ENCODE measurements at places on chromosomes 1 and 21.

DNA sequence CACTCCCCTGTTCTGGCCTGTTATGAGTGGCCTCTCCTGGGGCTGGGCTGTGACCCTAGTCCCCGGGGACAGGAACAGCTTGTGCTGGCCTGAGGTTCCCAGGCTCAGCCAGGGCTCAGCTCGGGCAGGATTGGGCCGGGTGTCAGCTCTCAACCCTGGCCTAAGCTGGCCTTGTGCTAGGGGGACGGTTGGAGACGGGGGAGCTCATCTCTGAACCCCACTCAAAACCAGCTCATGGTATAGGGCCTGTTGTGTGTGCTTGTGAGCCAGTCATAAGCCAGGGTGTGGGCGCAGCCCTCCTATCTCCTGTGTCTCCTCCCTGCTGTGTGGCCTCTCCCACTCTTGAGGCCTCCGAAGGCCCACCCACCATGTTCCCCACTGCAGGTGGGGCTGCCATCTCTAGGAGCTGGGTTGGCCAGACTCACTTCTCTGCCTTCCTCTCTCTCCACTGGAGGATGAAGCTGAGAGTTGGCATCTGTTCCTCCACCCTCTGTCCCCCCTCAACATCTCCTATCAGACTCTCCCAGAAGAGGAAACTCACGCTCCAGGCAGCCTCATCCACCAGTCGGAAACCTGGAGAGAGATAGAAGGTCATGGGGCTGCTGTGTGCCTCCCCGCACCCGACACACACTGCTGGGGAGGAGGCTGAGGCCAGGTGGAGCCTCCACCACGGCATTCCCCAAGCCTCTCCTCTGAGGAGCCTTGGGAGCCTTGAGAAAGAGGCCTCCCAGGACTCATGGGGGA is 1.4 kb downstream of the PEAR1 start:
- no peak for DNase-seq

- DNase-seq: no peak
Measured at GRCh38 chr1:81053826-81054225, 746.9 kb upstream of the ADGRL2 start.

GRCh38 chr1:12078938-12079861 is 16.1 kb downstream of the TNFRSF8 start:
- DNase-seq: no peak

DNA sequence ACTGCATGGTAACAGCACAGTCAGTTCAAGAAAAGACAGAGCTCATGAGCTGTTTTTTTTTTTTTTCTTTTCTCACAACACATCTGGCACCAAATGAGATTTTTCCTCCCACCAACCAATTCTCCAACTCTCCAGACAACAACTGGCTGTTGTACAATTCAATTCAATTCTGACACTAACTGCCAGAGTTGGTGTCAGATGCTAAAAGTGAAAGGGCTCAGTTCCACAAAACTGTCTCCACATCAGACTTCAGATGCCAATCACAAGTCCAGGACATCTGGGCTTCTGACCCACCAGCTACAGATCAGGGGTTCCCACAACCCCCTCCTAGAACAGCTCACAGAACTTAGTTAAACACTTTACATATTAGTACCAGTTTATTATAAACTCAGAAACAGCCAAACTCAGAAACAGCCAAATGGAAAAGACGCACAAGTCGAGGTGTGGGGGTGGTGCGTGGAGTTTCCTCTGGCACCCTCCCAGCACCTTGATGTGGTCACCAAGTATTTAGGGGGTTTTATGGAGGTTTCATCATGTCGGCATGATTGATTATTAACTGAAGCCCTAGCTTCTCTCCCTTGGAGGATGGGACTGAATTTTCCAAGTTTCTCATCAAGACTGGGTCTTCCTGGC is 39.2 kb upstream of the LRRC8D start:
- DNase-seq: peak; percentile 31

DNA sequence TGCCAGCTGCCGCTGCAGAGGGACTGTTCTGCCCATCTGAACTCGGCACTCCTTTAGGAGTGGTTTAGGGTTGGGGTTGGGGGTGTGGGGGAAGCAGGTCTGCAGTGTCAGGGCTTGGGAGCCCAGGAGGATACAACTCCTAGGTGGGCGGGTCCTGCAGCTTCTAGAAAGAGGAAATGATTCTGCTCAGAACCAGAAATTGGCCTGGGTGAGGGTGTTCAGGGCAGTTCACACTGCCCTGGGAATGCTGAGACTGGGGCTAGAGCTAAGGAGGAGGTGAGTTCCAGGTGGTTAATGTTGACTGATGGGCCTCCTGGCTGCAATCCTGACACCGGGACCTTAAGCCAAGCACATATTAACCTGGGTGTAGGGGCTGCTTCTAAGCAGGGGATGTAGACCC is 4.8 kb upstream of the SLC26A9 start:
- DNase-seq: no peak

DNA sequence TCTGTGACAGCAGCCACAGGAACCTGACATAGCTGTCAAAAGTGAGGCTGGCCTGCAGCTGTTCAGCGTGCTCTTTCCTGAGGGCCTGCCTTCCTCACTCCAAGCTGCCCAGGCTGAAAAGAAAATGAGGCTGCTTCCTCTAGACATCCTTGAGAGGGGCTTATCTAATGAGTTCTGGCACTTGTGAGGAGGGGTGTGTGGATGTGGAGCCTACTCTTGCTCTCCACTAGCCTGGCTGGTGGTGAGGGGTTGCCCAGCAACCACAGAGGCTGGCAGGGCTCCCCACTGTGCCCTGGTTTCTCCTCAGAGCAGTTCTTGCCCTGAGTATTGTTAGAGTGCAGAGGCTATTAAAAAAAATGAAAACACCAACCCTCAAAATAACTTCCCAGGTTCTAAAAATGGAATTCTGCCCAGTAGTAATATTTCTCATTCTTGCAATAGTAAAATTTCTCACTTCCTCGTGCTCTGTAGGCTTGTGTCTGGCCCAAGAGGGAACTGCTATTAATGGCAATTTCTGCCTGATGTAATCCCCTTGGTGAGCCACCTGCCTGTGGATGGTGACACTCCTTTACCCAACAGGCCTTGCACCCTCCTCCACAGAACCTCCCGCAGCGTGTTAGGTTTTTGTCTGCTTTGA is 52.6 kb upstream of the EPS8L3 start:
- DNase-seq: no peak

GRCh38 chr1:24986372-24986965 is 56.4 kb upstream of the RUNX3 start:
- DNase-seq: no peak

GRCh38 chr1:101147381-101147780 is 89.4 kb upstream of the S1PR1 start:
- no peak for DNase-seq

DNA sequence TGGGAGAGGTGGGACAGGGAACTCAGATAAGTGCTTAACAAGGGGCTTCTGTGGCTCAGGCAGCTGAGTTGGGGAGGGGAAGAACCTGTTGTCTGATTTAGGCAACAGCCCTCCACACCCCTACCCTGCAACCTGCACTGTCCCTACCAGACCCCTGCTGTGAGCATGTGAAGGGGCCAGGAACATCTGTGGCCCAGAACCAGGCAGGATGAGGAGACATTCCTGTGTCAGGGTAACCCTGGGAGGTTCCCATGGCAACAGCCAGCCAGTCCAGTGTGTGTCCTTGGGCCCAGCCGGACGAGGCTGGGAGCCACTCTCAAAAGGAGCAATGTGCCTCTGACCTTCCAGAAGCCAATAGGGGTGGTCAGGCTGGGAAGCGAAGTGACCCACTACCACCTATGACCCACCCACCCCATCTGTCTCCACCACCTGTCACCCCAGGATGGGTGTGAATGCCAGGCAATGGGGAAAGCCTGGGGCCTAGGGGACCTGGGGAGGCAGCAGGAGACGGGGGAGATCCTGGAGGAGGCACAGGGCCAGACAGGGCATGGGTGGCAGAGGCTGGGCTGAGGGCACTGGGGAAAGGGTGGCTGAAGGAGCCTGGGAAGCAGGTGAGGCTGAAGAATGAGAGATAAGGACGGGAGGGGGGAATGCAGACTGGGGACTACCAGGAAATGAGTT is 5.0 kb upstream of the PMVK start:
- DNase-seq: no peak

DNA sequence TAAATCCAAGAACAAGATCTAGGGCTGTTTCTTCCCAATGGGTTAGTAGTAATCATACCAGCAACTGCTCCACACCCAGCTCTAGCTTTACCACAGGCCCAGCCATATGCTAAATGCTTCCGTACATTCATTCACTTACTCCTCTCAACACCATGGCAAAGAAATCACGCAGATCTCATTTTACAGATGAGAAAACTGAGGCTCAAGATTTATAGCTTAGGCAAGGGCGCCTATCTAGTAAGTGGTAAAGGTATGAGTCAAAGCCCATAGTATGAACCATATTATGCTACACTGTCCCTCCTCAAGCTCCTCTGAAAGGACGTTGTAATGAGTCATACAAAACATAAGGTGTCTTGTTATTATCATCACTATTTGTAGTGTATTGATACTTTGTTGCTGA is 82.2 kb downstream of the NIBAN1 start:
- DNase-seq: no peak

DNA sequence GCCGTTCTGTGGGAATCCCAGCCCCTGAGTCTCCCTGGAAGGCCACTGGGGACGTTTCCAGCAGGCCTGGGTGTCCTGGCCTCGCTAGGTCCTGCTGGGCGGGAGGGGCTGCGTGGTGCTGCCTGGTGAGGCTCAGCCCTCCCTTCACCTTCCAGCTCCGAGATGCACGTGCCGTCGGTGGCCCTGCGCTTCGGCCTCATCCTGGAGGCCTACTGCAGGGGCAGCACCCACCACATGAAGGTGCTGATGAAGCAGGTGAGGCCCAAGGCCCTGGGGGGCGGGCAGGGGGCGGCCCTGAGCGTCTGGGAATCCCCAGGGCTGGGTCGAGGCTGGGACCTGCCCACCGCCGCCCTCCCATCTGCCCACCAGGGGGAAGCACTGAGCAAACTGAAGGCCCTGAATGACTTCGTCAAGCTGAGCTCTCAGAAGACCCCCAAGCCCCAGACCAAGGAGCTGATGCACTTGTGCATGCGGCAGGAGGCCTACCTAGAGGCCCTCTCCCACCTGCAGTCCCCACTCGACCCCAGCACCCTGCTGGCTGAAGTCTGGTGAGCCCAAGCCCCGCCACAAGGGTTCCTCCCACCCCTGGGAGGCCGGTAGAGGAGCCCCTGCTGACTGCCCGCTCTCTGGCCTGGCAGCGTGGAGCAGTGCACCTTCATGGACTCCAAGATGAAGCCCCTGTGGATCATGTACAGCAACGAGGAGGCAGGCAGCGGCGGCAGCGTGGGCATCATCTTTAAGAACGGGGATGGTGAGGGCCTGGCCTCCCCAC is 70.3 kb downstream of the PIK3CD start:
- peak; percentile 49 for DNase-seq

DNA sequence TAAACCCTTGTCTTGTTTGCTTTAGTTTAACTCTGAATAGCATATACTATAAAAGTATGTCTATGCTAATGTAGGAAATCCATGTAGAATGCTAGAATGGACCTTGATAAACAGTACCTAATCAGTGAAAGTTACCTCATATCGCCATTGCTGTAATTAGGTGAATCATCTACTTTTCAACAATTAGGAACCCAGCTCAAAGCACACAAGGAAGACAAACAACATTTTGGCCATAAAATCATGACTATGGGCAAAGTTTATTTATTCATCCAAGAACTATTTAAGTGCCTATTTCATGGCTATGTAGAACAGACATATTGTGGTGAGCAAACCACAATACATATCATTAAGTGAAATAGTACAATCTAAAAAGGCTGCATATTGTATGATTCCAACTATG is 1043.2 kb downstream of the BRINP3 start:
- DNase-seq: no peak

DNA sequence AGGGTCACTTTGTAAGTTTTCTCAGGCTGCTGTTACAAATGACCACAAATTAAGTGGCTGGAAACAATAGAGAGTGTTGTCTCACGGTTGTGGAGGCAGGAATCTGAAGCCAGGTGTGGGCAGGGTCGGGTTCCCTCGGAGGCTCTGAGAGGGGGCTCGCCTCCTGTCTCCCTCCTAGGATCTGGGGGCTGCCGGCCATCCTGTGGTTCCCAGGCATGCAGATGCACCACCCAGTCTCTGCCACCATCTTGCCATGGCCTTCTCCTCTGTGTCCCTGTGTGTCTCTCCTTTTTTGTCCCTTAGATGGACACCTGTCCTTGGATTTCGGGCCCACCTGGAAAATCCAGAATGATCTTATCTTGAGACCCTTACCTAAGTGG is 4.8 kb downstream of the TP73 start:
- no peak for DNase-seq

- no peak for DNase-seq
Measured at GRCh38 chr21:46082713-46082962, 15.3 kb upstream of the COL6A2 start.

- DNase-seq: no peak
Measured at GRCh38 chr1:54272134-54272533, 72.2 kb downstream of the MRPL37 start.

- peak; percentile 20 for DNase-seq
Measured at GRCh38 chr1:43348809-43349593, 9.8 kb upstream of the CDC20 start.

DNA sequence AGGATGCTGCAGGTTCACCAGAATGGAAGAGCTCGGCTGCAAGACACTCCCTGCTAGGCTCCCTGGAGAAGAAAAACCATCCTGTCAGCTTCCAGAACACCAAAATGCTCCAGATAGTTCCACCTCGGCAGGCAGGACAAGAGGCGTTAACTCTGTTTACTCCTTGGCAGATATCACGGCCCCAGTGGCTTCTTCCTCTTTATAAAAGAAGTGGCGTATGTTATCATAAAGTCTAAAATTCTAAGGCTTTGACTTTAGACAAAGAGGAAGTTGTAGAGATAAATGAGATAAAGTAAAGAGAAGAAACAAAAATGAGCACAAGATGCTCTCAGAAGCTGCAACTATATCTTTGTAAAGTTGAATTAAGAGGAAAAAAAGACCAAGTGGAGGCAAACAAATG is 24.3 kb upstream of the MTF1 start:
- DNase-seq: no peak

DNA sequence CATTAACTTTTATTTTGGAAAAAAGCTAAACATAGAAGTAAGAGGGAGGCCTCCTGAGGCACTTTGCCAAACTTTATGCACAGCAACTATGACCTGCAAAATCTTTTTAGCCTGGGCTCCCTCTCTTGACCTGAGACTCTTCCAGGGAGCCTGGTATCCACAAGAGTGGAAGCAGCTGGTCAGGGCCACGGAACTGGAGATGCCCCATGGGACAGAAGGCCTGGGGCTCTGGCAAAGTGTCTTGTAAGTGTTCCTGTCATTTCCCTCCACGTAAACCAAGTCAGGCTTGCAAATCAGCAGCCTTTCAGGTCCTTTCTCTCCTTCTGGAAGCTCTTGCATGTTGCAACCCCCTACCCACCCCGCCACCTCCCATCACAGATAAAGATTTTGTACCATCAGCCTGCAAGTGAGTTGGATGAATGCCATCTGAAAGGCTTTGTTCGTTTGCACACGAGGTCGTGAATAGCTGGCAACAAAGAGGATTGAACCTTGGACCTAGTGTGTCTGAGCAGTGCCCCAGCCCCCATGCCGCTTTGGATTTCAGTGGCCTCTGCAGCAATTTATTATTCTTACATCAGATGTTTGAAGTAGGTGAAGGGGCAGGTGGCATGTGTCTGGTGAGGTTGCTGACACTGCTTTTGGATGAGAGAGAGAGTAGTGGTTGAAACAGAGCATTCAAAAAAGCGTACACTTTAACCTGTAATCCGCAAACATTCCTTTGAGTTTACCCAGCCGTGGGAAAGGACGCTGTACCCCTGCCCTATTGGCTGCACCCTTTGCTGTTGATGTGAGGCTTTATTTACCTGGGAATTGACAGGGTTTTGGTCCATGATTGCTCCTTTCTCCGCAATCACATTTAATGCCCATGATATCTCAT is 91.6 kb downstream of the GALNT2 start:
- no peak for DNase-seq

- no peak for DNase-seq
Measured at GRCh38 chr1:1001057-1001783, 1.3 kb upstream of the HES4 start.

All from stimulated activated CD4-positive, alpha-beta T cell treated with anti-CD3 and anti-CD28 coated beads, TNF-alpha, amount 100 ng/mL, for 1 hour (primary cell).